ENCODE measurements at places on chromosomes 5 and 9.

DNA sequence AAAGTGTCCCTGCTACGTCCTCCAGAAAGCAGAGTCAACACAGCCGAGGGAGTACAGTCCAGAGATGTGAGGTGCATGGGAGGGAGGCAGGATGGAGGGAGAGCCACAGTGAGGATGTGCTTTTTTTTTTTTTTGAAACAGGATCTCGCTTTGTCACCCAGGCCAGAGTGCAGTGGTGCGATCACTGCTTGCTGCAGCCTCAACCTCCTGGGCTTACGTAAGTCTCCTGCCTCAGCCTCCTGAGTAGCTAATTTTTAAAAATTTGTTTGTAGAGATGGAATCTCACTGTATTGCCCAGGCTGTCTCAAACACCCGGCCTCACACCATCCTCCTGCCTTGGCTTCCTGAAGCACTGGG lies 33.2 kb upstream of the ALDH1B1 start:
- no peak for DNase-seq

DNA sequence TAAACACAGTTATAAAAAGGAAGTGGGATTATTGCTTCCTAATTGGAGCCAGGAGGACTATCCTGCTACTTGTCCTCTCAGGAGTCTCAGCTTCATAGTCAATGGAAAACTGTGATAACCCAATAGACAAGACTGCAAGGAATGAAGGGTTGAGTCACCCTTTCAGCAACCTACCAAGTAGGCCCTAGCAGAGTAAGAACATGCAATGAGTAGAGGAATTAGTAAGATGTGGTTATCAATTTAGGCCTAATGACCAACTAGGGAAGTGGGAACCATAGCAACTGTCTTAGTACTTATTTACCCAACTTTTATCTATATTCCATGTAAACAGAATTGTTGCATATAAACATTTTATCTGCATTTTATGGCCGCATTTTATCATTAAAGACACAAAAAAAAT lies 310.1 kb downstream of the RFX3 start:
- DNase-seq: no peak

DNA sequence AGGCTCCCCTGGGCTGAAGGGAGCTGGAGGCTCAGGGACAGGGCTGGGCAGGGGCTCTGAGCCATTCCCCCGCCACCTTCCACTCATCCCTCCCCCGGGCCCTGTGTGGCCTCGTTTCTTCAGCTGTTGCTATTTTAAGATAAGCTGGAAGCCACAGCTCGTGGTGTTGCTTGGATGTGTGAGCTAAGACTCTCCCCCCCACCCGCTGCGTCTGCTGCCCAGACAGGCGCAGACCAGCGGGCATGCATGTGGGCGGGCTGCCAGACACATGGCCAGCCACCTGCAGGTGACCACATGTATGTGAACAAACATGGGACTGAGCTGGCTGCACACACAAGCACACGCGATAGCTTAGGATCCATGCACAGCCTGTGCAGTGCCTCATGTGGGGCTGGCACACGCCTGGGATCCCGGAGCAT lies 8.7 kb downstream of the SNCB start:
- peak; percentile 72 for DNase-seq

- DNase-seq: no peak
Observed at GRCh38 chr9:73515216-73515615, 363.6 kb downstream of the ANXA1 start.

DNA sequence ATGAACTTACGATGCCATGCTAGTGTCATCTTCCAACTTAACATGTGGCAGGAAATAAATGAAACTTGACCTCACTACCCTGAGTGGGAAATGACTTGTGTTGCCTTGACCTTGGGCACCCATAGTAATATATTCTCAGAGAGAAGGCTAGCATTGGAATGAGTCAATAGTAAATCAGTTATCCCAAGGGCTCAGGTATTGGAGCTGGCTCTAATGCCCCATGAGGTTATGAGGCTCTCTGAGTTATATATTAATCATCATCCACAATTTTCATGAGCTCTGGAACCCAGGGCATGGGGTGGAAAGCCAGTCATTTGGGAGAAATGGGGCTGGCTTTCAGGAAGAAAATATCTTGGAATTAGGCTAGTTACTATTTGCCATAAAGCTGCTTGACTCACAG lies 42.4 kb upstream of the SMIM32 start:
- DNase-seq: no peak

GRCh38 chr9:114503522-114504340 lies 1.5 kb downstream of the WHRN start:
- DNase-seq: no peak

DNA sequence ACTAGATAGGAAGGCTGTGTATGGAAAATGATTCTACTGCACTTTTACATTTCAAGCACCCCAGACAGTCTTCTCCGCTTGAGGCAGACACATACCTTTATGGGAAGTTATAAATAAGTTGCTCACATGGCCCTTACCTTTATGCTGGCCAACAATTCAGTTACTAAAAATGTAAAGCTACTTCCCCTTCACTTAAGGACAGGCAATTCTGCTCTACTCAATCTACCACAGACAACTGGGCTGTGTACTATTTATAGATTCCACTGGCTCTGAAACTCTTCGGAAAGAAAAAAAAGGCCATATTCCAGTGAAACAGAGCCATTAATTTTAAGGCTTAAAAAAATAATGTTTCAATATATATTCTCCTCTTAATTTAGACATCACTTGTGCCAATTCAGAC lies 59.4 kb downstream of the ELAVL2 start:
- no peak for DNase-seq

GRCh38 chr9:13939701-13940490 lies 374.0 kb downstream of the NFIB start:
- DNase-seq: no peak

GRCh38 chr9:70413464-70413798 lies 1.0 kb downstream of the KLF9 start:
- no peak for DNase-seq

DNA sequence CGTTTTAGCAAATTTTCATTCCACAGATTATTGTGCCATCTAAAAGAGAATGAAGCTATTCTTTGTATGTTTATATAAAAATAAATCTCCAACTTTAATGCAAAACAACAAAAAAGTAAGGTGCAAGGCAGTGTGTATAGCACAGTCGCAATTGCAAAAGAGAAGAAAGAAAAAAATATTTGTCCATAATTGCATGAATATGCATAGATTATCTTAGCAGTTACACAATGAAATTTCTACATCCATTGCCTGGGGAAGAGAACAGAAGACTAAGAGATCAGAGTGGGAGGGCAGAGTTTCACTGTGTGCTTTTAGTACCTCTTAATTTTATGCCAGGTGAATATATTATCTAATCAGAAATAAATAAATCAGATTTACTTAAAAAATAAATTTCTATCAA lies 86.4 kb upstream of the LHFPL2 start:
- no peak for DNase-seq

GRCh38 chr9:81868145-81868544 lies 60.1 kb upstream of the SPATA31D4 start:
- no peak for DNase-seq

- DNase-seq: no peak
Observed at GRCh38 chr5:90193185-90193822, 216.3 kb downstream of the CETN3 start.

DNA sequence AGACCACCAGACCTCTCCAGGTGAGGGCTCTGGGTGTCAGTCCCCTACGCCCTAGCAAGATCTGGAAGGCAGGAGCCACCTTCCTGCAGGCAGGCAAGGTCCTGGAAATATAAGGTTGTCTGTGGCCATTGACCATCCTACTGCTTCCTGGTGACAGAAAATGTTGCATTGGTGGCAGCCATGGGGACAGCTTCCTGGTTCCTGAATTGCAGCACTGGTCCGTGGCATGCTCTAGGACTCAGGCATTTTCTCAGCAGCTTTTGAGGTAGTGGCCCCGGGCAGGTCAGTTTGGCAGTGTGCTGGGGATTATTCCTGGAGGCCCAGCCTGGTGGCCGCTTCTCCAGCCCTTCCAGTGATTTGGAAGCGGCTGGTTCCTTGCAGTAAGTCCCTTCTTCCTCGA lies 36.6 kb upstream of the KCNMB1 start:
- no peak for DNase-seq

- DNase-seq: peak; percentile 32
Observed at GRCh38 chr9:108272349-108272899, 583.4 kb downstream of the ACTL7B start.

DNA sequence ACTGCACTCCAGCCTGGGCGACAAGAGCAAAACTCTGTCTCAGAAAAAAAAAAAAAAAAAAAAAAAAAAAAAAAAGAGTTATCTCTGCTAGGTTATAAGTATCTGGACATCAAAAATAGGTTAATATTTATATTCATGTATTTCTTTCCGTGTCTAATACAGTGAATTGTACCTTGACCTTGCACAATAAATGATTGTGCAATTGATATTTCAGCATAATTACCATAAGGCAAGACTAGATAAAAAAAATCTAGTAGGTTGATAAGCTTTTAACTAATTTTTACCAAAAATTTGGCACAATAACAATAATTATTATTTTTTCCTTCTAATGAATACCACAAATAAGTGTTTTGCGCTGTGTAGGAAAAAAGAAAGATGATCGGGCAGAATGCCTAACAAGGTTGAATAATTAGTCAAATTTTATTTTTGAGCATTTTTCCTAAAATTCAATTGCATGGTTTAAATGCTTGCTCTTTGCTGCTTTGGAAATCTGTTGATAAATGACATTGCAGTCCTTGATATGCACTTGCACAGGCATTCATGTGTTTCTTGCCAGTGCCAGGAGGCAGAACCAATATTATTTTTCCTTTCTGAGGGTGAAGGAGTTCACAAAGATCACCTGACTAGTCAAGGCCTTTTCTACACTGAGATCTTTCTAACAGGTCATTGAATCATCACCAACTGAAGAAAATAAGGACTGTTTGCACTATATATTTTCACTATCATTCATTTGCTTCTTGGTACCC lies 127.5 kb downstream of the ARRDC3 start:
- no peak for DNase-seq

GRCh38 chr5:23635938-23636337 lies 128.5 kb downstream of the PRDM9 start:
- no peak for DNase-seq

GRCh38 chr5:76986825-76987526 lies 34.1 kb downstream of the CRHBP start:
- DNase-seq: peak; percentile 63

- no peak for DNase-seq
Observed at GRCh38 chr5:146338774-146339714, at the start of gene POU4F3. Gene POU4F3, plus strand, starts transcription at chr5:146338839. Its CDS starts 274 bp downstream, at chr5:146339113.

Measured in MV-4-11 (cell line).